Activated naive CD4-positive, alpha-beta T cell (primary cell): ENCODE measurements at places on chromosomes 5 and 9.

- DNase-seq: no peak
These were observed 63.5 kb upstream of the KLF9 start for GRCh38 chr9:70477907-70478480.

- no peak for DNase-seq
These were observed 234.5 kb downstream of the NFIB start for GRCh38 chr9:14079440-14079839.

DNA sequence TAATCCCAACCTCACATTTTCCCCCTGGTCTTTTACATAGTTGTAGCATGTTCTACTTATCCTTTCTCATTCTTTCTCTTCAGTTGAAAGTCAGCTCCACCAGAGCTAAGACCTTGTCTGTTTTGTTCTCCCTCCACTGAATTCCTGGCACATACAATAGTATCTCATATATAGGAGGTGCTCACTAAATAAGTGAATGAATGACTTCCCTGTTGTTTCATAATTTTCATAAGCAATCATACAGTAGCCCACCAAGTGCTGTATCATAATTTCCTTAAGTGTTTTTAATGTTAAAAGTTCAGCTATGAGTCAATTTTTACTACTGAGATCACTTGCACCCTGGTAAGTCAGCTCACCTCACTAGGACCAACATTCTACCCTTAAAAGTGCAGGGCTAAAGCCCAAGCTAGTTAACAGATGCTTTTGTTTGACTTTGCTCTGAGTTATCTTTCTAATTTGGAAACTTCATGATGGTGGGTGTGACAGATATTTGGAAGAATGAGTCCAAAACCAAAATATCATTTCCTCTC, 27.6 kb downstream of the TMEM245 start:
- DNase-seq: no peak

DNA sequence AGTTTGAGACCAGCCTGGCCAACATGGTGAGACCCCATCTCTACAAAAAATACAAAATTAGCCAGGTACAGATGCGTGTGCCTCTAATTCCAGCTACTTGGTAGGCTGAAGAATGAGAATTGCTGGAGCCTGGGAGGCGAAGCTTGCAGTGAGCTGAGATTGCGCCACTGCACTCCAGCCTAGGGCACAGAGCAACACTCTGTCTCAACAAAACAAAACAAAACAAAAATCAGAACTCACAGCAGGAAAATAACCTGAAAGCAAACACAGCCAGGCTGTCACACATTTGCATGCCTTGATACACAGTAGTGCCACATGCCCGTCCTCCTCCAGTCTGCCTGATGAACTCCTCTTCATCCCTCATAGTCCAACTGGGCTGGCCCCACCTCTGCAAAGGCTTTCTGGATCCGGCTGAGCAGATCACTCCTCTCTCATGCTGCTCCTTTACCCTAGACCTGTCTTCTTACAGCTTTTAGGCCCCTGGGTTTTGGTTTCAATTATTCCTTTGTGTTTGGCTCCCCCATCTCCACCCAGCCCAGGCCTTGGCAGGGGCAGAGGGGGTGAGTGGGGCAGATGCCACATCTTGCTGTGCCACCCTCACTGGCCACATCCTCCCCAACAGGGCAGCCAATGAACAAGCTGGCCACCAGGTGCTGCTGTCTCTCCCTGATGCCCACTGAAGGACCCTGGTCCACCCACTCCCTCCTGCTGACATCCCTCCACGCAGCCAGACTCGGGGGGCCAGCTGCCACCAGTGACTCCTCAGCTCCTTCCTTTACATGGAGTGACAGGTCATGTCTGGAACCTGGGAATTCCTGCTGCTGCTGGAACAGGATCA, 62.0 kb upstream of the GGTA1 start:
- DNase-seq: no peak

DNA sequence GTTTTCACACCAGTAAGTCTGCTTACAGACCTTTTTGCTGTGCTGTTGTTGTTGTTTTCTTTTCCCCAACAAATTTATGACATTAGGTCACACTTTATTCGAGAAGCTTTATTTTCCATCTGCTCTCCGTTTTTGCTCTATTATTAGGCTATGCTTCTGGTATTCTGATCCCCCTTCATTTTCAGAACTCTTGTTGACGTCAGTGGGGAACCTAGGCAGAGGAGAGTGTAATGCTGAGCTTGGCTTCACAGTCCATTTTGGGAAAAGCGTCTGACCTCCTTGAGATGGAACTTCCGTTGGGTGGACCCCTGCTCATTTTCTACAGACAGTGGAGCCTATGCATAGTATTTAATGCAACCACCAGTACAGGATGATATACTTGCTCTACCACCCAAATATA, 387.9 kb upstream of the MEF2C start:
- no peak for DNase-seq

DNA sequence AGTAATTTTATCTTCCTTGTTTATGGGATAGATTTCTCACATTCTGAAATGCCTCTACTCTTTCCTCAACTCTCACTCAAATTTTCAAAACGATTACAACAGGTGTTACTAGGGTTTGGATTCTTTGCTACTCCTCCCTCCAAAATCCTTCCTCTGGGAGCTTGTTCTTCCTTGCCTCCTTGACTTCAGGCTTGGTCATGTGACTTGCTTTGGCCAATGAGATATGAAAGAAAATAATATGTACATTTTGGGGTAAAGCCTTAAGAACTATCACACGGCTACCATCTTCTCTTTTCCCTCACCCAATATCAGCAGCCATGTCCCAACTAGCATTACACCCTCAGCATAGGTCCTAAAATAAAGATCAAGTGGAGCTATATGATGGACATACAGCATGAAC, 28.8 kb upstream of the SLC1A1 start:
- DNase-seq: no peak

DNA sequence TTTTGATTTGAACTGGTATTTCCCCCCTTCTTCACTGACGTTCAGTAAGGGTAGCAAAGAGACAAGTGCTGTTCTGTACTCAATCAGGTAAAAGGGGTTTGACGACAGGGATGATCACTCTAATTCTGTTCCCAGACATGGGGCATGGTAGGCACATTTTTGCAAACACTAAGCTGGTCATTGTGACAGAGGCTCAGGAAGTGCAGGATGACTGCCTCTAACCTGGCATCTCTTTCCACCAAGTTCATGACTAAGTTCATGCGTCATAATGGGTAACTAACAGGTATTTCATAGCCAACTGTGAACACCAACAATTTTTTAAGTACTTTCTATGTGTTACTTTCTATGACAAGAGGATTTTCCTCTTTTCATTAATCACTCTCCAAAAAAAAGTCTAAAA, 166.5 kb downstream of the MAPKAP1 start:
- DNase-seq: no peak

DNA sequence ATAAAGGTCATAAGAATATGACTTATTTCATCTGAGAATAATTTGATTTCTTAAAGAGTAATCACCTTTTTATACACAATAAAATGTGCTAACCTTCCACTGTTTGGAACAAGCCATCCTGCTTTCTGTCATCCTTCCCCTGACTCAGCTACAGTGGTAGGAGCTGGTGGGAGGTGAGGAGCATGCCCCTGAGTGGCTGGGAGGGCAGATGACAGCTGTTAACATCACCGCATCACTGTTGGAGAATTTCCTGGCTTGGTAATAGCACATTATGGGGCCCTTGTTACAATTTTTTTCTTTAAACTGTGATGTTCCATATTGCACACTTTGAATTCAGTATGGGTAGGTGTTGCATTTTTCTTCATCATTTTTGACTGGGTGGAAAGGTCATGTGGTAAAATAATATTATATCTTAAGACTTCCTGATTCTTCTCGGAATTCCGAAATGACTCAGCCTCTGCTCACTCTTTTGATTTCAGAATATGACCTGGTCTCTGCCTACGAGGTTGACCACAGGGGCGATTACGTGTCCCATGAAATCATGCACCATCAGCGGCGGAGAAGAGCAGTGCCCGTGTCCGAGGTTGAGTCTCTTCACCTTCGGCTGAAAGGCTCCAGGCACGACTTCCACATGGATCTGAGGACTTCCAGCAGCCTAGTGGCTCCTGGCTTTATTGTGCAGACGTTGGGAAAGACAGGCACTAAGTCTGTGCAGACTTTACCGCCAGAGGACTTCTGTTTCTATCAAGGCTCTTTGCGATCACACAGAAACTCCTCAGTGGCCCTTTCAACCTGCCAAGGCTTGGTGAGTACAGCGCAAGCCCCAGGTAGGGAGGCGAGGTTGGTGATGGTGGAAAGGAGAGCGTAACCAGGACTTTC, 5.8 kb downstream of the ADAMTS16 start:
- DNase-seq: no peak

GRCh38 chr5:127042593-127042992, 12.2 kb upstream of the MARCHF3 start:
- no peak for DNase-seq

DNA sequence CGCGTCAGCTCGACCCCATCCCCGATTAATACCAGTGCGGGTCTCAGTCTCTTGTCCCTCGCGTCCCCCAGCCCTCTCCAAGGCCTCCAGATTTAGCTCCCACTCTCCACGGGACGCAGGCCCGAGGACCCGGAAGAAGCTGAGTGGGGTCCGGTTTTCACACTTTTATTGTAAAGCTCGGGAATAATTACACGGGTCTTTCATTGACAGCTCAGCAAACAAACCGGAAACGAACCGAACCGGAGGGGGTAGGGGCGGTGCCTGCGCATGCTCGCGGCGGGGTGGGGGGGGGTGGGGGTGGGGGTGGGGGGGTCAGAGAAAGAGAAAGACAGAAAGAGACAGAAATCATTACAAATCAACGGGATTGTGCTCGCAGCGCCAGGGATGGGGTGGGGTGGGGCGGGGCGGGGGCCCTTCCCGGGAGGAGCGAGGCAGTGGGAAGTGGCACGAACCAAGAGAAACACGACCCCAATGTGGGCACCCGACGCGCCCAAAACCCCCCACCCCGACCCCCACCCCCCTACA, 27.9 kb downstream of the PCDH1 start:
- DNase-seq: peak; percentile 16

GRCh38 chr9:13113751-13114150, 165.7 kb downstream of the MPDZ start:
- no peak for DNase-seq

DNA sequence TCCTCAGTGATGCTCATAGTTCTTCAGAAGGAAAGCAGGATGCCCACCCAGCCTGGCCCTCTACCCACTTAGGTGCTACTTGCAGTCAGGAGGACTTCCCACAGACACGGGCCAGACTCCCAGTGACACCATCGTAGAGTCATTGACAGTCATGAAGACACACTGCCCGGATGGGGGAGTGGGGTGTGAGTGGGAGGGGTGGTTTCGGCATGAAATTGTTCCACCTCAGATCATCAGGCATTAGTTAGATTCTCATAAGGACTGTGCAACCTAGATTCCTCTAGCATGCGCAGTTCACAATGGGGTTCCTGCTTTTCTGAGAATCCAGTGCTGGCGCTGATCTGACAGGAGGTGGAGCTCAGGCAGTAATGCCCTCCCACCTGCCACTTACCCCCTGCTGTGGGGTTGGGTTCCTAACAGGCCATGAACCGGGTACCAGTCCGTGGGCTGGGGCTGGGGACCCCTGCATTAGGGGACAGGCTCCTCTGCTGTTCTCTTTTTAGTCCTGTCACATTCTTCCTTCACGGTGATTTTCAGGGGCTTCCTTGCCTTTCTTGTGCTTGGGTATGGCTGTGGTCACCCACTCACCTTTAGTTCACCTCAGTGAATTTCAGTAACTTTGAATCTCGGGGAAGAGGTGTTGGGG, 88.2 kb upstream of the ANKRD55 start:
- DNase-seq: no peak

GRCh38 chr5:158070859-158071258, 211.9 kb upstream of the CLINT1 start:
- no peak for DNase-seq

- DNase-seq: no peak
These were observed 25.8 kb downstream of the THBS4 start for GRCh38 chr5:80060966-80061365.

DNA sequence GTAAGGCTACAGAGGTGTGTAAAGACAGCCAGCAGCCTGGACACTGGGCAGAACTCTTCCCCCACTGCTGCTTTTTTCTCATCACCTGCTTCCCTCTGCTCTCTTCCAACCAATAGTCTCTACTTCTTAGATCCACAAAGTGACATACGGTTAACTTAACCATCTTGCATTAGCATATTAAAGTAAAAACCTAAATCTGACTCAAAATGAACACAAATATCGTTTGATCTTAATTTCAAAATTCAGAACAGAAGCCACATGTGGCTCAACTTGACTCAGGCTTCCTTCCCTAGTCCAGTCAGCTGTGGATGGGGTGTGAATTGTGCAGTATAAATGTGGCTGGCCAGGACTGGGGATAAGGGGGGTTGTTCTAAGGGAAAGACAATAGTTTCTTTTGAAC, 114.3 kb downstream of the STARD4 start:
- no peak for DNase-seq

DNA sequence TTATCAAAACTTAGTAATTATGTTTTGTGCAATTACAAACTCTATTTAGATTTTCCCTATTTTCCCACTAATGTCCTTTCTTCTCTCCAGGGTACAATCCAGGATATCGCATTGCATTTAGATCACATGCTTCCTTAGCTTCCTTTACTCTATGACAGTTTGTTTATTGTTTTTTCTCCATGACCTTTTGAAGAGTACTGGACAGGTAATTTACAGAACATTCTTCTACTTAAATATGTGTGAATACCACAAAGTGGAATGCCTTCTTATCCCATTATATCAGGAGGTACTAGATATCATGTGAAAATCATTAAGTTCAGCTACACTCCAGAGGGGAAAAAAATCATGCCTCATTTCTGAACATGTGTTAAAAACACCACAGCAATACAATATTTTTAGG, 776.6 kb upstream of the CDH9 start:
- no peak for DNase-seq

DNA sequence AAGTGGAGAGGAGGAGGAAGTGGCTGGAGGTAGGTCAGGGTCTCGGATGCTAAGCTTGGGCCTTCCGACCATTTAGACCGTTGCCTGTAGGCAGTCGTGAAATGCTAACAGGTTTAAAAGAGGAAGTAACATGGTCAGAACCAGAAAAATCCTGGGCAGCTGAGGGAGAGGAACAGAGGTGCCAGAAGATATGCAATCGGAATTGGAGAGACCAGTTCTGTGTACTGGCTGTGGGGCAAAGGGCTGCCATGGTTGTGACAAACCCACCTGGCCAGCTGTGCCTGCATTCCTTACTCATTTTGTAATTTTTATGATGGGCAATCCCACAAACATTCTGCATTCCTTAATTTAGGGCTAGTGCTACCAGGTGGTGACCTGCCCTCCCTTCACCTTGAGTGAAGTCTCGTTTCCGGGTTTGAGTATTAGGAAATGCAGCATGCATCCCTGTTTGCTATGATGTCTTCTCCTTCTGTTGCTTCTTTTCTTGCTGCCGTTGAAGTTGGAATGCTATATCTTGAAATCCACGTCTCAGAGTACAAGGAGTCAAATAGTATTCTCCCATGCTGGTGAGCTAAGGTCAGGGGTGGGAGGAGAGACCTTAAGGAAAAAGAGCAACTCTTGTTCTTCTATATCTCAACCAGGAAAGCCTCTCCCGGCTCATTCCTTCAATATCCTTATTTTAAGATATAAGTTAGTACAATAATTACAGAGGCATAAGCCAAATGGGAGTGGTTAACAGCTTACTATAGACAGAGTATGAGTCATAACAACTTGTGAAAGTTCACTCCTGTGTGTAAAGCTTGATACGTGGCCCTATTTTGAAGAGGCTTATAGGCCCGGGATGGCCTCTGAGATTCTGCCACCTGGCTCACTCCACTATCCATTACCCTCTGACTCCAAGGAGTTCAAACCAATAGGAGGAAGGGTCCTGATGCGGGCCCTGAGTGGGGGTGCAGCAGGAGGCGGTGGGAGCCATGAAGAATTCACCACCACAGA, 37.0 kb downstream of the B4GALT1 start:
- no peak for DNase-seq

- no peak for DNase-seq
These were observed 248.7 kb downstream of the NR3C1 start for GRCh38 chr5:143154510-143155370.

GRCh38 chr5:36998578-36998977, 122.0 kb downstream of the NIPBL start:
- DNase-seq: no peak
